ENCODE measurements at places on chromosomes 1 and 21.

GRCh38 chr1:9363061-9363471, 70.4 kb downstream of the SPSB1 start:
- DNase-seq: peak; percentile 74

DNA sequence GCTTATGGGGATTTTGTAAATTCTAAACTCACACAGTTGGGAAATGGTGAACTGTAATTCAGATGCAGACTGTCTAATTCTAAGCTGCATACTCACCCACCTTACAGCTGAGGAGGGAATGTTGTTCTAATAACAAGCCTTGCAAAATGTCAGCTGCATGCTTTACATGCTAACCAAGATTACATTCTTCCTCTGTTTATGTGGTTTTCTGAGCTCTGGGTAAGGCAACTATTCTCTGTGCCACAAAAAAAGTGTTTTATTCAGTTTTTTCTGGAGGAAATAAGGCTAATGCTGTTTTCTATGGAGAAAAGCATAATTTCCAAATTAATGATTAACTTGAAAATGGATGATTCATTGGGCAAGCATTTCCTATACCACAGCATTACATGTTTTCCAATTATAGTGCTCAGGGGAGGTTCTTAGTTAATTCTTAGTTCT, 64.9 kb downstream of the RGS13 start:
- DNase-seq: no peak

DNA sequence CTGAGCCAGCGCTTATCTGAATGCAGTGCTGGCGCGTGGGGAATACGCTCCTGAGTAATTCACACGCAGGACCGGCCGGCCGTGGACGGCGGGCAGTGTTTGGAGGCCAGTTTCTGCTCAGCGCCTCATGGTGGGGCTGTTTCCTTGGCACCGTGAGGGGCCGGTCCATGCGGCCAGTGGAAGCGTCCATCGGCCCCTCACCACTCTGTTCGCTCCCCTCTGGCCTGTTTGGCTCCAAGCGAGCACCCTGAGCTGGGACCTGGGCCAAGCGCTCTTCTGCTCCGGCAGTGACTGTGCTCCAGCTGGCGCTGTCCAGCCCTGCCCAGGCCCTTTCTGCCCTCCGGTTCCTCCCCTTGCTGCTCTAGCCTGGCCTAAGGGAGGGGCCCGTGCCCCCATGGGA, 16.3 kb upstream of the PLCH2 start:
- no peak for DNase-seq

- DNase-seq: no peak
Observed at GRCh38 chr1:41768583-41768982, 150.1 kb downstream of the HIVEP3 start.

DNA sequence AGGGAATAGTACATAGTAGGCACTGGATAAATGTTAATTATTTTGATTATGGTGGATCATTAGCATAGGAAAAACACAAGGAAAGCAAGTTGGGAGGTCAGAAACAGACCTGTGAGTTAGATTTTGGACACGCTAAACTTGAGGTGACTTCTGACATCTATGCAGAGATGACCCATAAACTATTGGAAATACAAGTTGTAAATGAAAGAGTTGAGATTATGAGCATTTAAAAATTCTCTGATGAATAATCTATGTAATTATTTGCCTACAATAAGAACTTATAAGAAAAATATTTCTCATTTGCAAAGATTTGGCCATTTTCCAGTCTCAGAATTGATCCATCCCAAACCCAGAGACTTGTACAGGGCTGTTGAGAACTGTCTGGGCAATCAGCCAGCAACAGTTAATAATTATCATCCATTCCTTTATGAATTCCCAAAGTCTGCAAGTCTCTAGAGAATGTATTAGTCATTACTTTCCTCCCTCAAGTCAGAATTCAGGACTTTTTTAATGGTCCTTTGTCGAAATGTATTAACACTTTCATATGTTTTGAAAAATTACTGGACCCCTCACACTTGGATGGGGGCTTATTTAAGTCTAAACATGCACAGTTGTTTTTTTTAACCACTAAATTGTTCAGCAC, 19.4 kb upstream of the SLAMF6 start:
- no peak for DNase-seq

DNA sequence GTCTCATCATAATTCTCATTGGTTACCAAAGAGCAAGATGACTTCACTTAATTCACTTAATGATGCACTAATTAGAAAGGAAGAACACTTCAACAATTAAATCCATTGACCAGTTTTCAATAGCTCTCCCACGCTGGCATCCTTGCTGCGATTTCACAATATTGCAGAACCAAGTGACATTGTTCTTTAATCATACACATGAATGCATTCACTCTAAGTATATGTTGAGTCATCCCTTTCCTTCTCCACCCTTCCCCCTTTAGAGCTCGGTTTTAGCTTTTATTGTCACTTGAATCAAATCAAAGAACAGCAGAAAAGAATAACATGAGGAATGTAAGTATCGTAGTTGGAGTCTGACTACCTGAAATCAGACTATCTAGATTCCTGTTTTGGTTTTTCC, 233.6 kb upstream of the FMN2 start:
- DNase-seq: no peak

DNA sequence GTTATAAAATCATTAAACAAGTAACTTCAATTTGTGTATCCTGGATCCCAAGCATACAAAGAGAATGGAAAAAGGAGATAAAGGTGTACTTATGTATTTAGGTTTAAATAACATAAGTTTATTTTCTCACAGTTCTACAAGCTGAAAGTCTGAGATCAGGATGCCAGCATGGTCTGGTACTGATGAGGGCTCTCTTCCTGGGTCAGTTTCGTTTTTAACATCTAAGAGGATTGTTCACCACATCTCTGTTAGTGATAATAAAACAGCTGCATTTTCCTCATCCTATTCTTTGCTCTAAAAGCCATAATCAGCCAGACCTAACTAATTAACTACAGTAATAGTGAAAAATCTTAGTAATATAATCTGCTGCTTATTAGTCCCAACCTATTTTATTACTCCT, 5.2 kb downstream of the EGLN1 start:
- no peak for DNase-seq

GRCh38 chr1:168497376-168497950, 46.3 kb downstream of the XCL2 start:
- DNase-seq: no peak

DNA sequence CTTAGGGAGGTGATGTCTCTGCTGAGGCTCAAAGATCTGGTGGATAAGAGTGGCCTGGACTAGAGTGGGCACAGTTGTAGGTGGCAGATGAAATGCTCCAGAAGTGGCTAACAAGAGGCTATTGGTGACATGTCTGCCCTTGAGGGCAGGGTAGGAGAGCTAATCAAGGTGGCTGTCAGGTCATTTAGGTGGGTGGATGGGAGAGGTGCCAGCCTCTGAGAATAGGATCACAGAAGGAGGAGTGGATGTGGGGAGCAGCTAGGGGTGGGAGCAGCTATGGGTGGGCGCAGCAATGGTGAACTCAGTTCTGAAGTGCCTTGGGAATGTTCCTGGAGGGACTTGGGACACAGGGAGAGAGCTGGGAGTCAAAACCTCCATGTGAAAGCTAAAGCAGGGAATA, 142.0 kb upstream of the GRIK3 start:
- DNase-seq: no peak

DNA sequence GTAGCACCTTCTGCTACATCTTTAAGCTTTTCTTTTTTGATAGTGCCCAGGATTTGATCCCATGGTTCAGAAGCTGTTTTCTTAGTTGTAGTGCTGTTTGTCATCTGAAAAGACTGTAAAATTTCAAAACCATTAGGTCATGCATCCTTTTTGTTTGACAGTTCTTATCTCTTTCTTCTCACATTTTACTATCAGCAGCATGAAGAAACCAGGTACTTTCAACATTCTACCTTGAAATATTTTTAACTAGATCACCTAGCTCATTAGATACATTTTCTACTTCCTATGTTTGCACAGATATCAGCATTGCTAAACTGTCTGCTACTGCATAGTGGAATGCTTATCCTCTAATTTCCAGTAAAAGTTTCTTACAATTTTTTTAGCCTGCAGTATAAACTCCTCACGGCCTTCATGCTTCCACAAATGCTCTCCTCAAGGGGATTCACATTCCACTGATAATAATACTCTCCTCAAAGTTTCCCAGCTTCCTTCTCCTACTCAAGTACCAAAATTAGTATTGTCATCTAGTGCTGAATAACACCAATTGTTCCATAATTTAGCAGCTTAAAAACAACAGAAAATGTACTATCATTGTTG, 243.9 kb upstream of the ZRANB2 start:
- no peak for DNase-seq

DNA sequence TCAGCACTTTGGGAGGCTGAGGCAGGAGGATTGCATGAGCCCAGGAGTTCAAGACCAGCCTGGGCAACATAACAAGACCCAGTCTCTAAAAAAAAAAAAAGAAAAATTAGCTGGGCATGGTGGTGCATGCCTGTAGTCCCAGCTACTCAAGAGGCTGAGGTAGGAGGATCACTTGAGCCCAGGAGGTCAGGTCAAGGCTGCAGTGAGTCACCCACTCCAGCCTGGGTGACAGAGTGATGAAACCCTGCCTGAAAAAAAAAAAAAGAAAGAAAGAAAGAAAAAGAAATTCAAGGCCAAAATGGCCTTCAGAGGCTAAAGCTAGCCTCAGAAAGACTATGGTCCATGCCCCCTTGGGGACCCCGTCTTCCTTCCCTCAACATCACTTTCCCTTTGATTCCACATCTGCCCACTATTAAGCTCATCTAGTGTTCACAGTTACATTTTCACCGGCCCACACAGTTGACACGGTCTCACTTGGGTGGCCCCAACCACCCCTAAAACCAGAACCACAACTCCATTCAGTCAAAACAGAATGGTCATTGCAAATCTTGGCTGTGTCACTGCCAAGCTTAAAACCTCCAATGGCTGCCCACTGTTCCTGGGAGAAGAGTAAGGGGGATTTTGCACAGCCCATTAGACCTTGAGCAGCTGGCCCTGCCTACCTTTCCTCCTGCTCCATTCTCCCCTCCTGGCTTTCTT, 2.1 kb upstream of the CAPN8 start:
- DNase-seq: no peak

- no peak for DNase-seq
Observed at GRCh38 chr1:46473991-46474390, 15.6 kb upstream of the DMBX1 start.

DNA sequence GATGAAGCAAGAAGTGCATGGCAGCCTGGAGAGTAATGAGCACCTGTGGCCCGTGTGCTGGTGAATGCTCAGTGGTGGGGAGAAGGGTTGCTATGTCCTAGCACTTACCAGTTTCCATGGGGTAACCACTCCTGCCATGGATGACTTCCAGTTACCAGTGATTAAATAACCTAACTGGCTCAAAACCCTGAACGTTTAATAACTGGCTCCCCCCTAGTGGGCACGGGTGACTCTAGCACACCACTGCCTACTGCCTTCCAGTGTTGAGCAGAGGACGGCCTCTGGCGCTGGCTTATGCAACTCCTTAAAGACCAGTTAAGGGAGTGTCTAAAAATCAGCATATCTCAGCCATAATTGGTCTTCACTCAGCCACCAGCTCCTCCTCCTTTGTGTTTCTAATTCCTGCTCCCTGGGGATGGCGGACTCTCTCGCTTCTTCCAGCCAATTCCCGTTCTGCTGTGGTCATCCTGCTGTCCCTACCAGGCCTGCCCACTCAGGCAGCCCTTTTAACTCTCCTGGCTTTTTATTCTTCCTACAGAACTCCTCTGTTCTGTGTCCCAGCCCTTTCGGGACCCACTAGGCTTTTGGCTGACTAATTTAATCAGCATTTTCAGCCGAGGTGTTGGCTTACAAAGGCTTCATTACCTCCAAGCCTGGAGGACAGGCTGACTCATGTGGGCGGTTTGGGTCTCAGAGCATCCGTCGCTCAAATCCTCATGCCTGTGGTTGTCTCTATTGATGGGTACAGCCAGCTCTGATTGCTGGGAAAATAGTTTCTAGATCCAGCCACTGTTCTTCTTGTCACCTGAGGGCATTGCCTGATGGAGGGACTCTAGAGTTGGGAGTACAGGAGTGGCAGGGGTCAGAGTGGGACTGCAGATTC, 332.4 kb downstream of the CAMTA1 start:
- peak; percentile 65 for DNase-seq

DNA sequence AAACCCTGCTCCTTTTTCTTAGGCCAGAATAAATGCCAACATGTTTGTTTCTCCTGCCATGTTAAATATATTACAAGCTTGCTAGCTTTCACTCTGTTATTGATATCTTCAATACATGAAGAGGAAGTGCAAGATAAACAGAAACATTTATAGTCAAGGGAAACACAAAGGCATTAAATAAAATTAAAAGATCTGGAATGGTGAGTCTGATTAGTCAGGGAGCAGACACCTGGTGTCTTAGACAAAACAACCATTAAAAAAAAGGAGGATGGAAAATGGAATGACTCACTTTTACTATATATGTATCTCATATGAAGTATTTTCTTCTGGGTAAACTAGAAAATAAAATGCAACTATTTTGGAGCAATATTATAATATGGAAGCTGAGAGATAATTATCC, 123.3 kb downstream of the SMYD3 start:
- no peak for DNase-seq

DNA sequence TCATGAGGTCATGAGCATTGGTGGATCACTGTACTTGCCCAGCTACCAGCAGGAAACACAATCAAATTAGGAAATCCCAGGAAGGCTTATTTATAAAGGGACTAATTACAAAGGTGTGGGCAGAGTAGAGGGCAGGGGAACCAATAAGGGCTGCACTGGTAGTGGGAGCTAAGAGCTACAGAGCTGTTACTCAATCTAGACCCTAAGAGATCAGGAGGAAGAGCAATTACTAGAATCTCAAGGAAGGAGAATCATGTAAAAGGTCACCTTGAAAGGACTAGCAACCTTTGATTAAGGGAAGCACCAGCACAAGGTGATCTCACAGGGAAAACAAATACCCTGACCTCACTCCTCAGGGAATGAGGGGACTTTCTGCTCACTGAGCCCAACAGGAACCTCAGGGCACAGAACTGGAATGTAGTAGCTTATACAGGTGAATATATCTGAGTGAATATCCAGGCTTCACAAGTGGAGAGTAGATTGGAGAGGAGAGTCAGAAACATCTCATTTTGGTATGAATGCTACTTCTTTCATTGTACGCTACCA, 66.8 kb downstream of the SAMSN1 start:
- DNase-seq: no peak

GRCh38 chr1:197908716-197909220, 6.3 kb downstream of the C1orf53 start:
- no peak for DNase-seq

DNA sequence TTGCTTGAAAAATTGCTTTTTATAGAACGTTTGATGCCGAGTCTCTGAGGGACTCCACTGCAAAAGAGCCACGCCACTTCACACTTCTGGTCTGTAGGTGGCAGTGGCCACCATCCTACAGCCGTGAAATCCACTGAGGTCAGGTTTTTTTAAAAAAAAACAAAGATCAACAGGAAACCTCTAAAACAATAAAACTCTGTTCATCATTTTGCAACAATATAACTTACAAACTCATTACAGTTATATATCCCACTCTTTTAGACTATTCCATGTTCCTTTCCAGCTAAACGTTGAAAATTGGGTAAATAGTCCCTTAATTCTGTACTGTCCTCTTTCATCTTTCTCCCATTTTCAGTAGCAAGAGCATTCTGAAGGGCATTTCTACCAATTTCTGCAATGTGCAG, 64.6 kb upstream of the FMN2 start:
- peak; percentile 9 for DNase-seq
